ENCODE measurements at places on chromosomes 12 and 14.
A peak's percentile ranks its signal among the peaks of the same experiment; 100 is the strongest.

DNA sequence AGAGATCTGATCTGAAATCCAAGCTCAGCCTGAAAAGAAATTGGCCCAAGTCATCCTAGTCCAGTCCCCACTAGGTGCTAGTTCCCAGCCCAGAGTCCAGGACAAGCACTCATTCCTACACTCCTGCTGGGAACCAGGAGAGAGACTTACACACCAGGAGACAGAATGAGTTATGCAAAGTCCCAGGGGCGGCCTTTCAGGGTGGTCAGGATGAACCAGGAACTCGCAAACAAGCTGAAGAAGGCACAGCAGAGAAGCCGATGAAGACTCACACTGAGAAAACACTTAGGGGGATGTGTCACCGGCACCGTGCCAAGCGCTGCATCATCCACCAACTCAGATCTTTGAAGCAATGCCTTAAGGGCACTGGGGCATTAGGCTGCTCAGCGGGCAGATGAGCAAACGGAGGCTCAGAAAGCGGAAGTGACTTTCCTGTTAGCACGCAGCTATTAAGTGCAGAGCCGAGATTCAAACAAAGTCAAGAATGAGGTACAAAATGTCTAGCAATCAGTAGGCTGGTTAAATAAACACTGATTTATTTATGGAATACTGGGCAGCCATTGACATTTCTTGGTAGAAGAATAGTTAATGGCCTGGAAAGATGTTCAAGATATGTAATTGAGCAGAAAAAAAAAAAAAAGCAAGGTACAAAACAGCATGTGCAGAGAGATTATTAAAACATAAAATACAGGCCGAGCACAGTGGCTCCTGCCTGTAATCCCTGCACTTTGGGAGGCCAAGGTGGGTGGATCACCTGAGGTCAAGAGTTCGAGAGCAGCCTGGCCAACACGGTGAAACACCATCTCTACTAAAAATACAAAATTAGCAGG is 78.7 kb downstream of the LRRC74A start:
- DNase-seq = no peak

- no peak for DNase-seq
Measured at GRCh38 chr12:71870416-71870815, 30.9 kb downstream of the TBC1D15 start.

DNA sequence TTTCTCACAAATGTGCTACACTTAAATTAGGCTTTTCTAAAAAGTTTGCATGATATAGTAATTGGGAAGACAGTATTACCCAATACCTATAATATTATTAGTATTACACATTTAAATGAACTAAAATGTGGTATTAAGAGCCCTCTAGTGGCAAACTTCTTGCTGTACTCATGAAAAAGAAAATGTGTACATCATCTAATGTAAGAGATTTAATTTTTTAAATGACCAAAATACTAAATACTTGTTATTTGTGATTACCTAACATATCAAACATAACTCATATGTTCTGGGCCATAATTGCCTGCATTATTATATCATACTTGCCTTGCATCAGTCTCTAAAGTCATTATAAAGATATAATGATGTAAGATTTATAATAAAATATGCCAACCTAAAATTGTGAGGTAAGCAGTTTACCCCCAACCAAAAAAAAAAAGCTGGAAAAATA is 64.2 kb downstream of the DNAI7 start:
- peak; percentile 4 for DNase-seq

DNA sequence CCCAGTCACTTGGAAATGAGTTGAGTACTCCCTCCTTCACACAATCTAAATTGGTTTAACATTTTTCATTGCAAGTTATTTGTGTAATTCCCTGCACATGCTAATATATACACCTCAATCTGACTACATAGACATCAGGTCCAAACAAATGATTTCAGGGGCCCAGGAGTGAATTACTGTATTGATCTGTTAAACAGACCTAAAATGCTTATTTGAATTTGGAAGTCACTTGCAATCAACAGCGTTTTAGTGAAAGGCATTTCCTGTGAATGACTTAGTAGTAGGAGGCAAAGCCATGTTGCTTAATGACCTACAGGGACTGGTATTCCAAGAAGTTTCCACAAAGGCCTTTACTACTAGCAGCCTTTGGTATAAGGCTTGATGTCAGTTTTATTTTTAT is 22.6 kb upstream of the SLC15A5 start:
- DNase-seq = no peak

DNA sequence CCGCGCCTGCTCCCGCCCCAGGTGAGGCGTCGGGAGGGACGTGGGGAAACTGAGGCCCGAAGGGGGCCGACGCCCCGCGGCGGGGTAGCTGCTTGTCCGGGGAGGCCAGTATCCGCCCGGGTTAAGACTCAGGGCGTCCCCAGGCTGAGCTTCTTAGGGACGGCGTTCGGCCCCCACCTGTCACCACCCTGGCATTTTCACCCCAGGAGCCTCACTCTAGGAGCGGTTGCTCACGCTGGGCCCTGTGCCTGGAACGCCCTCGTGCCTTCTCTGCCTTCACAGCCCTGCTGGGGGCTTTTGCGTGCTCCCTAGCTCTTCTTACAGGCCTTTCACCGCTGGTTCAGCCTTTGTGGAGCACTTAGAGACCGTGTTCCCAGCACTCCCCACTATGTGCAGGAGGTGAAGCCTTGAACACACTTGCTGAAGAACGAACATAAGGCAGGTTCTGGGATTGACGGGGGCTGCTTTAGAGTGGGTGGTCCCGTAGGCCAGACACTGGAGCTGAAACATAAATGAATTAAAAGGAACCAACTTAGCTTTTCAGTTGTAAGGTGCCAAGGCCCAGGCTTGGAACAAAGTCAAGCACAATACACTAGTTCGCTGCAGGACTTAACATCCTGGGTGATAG is 601 bp downstream of the ZNF839 start:
- DNase-seq = peak; percentile 45

DNA sequence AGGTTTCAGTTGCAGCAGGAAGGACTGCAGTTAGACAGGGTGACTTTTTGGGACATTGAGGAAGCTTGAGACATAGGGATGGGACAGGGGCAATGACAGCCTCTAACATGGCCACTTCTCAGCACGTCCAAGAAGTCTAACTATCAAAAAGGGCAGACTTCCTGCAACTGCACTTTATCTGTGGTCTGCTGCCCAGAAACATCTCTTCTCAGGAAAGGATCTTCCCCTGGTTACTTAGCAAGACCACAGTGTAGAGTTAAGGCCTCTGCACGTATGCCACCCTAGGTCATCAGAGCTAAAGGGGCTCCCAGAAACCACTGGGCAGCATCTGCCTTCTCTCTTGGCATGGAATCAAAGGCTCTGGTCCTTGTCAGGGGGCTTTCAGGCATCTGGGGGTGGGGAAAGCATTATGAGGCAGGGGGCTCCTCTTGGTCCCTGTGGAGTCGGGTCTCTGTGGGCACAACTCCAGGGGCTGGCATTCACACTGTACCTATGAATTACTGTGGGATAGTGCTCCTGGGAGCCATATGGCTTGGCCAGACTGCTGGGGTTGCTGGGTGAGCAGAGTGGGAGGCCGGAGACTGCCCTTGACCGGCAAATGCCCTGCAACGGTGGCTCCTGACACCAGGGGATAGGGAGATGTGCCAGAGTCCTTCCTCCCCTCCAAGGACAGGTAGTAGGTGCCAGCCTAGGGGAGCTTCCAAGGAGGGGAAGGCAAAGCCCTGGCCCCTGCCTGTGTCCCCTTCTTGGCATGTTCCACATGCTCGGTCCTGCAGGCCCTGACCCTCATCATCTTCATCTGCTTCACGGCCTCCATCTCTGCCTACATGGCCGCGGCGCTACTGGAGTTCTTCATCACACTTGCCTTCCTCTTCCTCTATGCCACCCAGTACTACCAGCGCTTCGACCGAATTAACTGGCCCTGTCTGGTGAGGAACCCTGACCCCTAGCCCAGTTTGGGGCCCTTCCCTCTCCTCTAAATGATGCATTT is 1.0 kb downstream of the CMTM5 start:
- no peak for DNase-seq

DNA sequence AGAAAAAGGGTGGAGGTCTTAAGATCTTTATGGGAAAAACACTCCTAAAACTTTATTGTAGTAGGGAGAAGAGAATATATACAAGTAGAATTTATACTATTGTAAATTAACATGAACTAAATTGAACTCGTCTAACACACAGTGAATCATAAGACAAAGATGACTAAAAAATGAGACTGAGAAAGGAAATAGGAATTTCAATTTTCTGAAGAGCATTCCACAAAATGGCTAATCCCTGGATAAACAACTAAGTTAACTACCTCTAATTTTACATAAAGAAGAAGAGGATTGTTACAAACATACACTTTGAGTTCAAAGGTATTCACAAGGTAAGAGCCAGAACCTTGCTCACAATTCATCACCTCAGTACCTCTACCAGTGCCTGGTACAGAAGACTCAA is 2.0 kb downstream of the MAP4K5 start:
- DNase-seq = no peak

- no peak for DNase-seq
Measured at GRCh38 chr14:105993814-105994213, 467.4 kb downstream of the TMEM121 start.

DNA sequence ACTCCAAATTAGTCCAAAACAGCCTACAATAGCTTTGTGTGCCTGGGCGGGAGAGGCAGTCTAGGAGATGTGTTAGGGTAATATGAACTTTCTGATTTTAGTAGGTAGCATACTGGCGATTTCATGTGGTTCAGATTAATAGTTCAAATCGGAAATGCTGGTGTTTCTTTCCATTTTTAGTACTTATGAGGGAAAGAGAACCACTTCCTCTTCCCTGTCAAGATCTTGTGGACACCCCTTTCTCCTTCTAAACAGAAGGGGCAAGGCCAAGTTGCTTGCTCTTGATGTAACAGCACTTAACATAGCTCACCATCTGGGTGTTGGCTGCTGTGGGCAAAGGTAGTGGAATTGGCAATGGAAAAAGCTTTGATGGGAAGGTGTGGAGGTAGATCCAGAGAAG is 32.2 kb upstream of the IGF1 start:
- no peak for DNase-seq

DNA sequence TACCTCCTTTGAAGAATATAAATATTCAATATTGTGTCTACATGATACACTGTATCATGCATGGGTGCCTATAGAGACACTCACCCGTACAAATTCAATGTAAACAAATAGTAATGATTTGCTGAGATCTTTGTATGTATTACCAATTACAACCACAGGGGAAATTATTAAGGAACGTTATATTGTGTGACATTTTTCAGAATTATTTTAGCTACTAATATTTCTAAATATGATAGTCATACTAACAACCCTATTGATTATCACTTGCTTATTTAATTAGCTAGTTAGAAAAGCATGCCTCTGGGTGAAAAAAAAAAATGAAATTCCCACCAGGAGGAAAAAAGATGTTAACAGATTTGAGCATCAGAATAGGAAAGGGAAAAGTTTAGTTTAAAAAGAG is 2.1 kb downstream of the SOX5 start:
- DNase-seq = no peak

- DNase-seq = no peak
Measured at GRCh38 chr14:99673305-99674063, 10.6 kb upstream of the CYP46A1 start.

DNA sequence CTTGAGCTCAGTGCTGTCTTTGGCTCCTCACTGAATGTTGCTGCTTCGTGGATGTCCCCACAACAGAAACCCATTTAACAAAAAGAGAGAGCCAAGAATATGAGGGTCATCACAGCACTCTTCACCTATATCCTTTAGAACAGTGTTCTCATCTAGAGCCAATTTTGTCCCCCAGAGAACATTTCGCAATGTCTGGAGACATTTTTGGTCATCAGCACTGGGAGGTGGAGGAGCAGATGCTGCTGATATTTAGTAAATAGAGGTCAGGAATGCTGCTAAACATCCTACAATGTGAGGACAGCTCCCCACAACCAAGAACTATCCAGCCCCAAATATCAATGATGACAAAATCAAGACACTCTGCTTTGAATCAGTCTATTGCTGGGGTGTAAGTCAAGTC is 92.5 kb downstream of the BBS10 start:
- DNase-seq = no peak

GRCh38 chr12:89752341-89752740 is 43.7 kb upstream of the ATP2B1 start:
- no peak for DNase-seq

DNA sequence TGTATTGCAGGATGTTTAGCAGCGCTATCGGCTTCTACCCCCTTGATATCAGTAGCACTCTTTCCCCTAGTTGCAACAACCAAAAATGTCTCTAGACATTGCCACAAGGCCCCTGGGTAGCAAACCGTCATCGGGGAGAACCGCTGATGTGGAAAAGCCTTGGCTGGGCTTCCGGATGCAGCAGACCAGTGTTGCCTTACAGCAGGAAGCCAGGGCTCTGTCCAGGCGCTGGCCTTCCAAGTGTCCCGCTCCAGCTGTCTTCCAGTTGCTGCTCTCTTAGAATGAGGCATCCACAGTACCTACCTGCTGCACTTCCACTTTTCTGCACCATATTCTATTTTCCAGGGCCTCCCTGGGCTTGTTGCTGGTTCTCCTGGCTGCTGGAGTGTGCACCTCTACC is 22.6 kb upstream of the SLC10A1 start:
- no peak for DNase-seq

- peak; percentile 40 for DNase-seq
Measured at GRCh38 chr12:7162691-7163114, 26.8 kb upstream of the PEX5 start.

DNA sequence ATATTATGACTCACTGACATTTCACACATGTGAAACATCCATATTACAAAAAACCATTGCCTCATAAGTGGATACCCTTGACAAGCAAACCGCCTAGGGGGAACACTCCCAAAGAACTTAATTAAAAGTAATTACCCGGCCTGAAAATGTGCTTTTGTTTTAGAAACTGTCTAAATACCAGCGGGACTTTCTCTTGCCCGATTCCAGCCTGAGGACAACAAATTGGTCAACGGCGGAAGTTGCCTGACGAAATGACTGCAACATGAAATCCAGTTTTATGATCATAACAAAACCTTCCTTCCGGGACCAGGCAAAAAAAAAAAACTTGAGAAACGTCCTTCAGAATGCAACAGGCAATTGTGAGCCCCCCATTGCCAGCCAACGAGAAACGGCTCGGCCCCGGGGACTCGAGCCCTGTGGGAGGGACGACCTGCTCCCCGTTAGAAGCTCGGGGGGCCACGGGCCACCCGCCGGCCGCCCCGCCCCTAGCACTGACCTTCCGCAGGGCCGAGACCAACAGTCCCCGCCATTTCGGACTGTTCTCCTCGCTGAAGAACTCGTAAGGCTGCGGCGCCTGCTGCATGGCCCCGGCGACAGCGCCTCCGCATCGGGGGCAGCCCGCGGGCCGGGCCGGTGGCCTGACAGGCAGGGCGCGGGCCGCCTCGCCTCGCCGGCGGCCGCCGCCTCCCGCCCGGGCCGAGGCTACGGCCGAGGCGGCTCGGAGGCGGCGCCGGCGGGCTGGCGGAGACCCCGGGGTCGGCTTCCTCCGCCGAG is 490 bp downstream of the SOS2 start:
- DNase-seq = peak; percentile 8

- DNase-seq = no peak
Measured at GRCh38 chr14:27242874-27243273, 645.0 kb upstream of the NOVA1 start.

GRCh38 chr14:39016733-39017095 is 86.3 kb downstream of the SEC23A start:
- DNase-seq = no peak

DNA sequence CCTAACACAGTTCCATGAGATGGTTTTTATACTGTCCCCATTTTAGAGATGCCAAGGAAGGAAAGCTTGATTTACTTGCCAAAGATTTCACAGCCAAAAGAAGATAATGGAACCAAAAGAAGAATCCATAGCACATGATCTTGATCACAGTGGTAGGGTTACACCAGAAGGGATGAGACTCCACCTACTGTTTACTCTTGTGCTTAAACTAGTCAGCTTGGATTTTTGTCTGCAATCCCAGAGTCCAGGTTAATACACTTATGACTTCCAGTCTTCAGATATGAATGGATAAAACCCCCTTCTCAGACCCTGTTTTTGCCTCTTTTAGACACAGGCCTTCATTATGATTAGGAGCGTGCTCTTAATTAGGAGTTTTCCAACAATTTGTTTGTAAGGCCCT is 454.2 kb downstream of the AEBP2 start:
- no peak for DNase-seq

All from NCI-H1092 (cell line).